Fibroblast of the aortic adventitia (primary cell): ENCODE measurements at places on chromosomes 1 and 21.
A peak's percentile ranks its signal among the peaks of the same experiment; 100 is the strongest.

DNA sequence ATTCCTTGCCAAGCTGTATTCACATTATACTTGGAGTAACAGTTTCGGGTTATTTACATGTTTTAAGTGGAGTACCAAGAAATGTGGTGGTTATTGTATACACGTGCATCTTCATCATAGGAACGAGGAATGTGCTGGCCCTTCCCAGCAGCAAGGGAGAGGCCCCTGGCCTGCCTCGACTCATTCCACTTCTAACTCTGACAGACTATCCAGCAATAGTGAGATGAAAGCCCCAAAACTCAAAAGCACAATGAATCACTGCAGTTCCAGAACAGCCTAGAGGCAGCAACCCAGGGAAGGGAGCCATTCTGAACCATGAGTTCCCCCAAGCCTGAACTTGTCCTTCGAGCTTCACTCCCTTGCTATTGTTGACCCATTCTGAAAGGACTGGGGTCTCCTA lies 23.1 kb downstream of the FAM89A start:
- DNase-seq: no peak

DNA sequence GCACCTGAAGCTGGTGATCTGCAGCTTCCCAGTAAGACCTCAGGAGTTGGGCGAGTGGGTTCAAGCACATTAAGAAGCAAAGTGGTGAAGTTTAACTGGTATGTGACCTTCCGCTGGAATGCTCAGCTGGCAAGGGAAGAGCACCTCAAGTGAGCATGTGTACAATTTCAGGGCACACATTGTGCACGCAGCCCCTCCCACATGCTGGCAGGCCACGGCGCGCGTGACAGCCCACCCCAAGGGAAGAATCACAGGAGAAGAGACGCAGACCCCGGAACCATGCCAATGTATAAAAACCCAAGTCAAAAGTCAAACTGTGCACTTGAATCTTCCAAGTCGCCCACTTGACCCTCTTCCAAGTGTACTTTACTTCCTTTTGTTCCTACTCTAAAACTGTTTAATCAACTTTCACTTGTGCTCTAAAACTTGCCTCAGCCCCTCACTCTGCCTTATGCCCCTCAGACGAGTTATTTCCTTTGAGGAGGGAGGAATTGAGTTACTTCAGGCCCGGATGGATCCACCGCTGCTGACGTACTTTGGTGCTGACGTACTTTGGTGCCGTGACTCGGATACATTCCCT lies 20.0 kb downstream of the LRRC3 start:
- no peak for DNase-seq

- no peak for DNase-seq
These were observed 198.4 kb upstream of the VAMP3 start for GRCh38 chr1:7572654-7573152.

DNA sequence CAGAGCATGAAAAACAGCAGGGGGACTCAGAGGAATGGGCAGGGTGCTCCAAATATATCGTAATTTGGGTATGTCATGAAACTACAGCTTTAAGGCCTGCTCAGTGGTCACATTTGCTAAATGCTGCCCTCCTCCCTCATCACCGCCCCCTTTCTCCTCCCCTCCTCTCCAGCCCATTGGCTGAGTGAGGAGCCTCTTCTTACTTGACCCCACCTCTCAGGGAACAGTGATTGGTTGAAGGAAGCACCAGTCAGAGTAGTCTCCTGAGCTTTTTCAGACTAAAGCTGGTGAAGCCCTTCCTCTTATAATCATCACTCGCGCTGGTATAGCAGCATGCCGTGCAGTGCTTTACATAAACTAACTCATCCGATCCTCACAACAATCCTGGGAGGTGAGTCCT lies 10.0 kb upstream of the TTC39A start:
- no peak for DNase-seq

DNA sequence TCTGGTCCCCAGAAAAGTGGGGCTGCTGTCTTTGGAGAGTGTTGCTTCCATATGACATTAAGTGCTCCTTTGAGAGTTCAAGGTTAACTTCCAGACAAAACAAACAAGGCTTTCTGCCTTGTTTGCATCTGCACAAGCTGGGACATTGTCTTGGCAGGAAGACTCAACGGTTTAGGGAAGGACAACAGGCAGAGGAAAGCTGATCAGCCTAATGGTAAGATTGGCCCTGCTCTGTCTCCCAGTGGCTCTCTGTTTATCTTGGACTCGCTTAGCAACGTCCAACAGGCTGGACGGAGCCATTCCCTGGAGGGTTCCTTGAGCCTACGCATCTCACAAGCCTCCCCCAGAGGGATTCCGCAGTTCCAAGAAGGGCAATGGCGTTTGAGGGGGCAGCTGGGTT lies 62.2 kb upstream of the SLC44A3 start:
- DNase-seq: peak; percentile 57
